CD4-positive, alpha-beta T cell treated with Interleukin-15 for 4 hours (primary cell): ENCODE measurements at places on chromosomes 1 and 21.
A peak's percentile ranks its signal among the peaks of the same experiment; 100 is the strongest.

GRCh38 chr1:234901491-234902049 lies 227.1 kb downstream of the TOMM20 start:
- DNase-seq: no peak

GRCh38 chr1:37761416-37762095 lies 3.4 kb downstream of the EPHA10 start:
- DNase-seq: no peak

GRCh38 chr1:234288946-234289345 lies 84.3 kb upstream of the COA6 start:
- DNase-seq: no peak

DNA sequence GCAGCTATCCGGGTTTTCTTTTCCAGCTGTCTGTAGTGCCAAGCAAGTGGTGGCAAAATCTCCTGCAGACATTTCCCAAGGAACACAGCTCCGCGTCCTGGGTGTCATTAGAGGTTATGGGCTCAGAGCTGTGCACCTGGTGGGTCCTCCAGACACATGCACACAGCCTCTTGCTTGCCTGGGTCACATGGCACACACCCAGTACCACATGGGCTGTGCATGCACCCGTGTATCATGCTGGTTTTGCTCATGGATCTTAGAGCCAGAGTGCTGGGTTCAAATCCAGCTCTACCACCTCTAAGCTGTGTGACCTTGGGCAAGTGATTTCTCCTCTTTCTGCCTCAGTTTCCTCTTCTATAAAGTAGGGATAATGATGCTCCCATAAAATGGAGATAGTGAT lies 61.7 kb downstream of the ALPL start:
- DNase-seq: no peak

DNA sequence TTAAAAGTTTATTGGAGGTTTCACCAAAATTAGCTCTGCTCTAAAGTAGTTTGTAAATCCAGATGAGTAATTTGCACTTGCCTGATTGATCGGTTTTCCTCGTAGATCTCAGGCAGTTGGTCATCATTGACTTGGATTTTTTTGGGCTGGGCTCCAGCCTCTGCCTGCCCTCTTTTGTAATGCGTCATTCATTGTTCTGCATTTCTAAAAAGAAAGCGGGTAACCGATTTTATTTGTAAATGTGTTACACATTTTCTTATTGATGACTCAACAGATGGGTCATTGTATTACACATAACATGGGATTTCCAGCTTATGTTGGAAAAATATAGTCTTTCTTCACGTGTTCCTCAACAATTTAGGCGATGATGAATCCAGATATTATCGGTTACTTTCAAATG lies 5.5 kb downstream of the ETS2 start:
- DNase-seq: no peak

DNA sequence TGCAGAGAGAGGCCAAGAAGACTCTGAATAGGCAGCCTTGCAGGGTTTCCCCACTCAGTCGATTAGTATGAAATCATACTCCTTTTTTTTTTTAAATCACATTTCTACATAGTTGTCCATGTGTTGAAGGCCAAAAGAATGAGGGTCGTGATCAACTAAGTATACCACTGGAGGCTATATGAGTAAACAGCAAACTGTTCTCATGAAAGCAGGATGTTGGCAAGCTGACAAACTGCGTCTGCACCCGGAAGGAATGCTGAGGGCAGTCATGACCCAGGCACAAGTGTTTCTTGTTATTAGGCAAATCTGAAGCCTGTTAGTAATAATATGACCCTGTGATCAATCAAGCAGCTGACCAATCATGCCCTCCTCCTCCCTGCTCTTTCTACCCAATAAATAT lies 213.2 kb downstream of the USH2A start:
- no peak for DNase-seq

DNA sequence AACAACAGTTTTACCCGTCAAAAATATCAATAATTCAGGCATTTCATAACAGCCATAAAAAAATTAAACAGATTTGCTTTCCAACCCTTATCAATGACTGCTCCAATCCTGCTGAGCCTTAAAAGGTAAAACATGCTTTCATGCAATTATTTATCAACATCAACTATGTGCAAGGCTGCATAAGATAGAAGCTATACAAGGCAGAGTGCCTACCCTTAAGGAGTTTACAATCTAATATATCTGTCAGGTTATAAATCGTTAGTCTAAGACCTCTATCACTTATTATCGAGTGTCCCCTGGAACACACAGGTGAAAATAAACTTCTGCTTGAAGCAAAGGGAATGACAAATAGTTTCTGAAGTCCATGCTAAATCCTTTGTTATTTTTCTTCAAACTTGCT lies 1.8 kb downstream of the ERRFI1 start:
- no peak for DNase-seq

- DNase-seq: no peak
These were observed 51.3 kb downstream of the LGR6 start for GRCh38 chr1:202244841-202245261.

DNA sequence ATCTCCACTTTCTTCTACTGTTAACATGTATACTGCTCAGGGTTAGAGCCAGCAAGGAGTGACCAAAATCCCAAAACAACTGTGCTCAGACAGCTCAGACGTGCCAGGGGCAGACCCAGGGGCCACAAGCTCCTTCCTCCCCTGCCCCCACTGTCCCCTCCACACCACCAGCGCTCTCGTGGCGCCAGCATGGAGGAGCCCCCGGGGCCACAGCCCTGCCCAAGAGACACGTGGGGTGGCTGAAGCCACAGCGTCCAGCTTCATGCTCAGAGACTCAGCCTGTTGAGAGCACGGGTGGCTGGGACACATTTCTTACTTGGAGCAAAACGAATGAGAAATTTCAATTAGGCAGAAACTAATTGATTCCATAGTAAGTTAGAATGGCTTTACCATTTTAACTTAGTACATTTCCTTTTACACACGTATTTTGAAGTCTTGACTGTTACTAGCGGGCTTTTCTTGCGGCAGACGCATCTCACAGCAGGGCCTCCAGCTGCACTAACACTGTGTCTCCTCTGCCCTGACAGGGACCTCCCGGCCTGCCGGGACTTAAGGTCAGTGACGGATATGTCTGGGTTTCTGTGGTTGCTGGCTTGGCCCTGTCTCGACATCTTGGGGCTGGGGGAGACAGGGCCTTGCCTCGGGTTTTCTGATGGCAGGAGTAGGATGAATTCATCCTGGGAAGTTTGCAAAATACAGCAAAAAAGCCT lies 54.2 kb downstream of the SLC19A1 start:
- no peak for DNase-seq

- peak; percentile 20 for DNase-seq
These were observed 115.9 kb upstream of the IVNS1ABP start for GRCh38 chr1:185432948-185433347.

DNA sequence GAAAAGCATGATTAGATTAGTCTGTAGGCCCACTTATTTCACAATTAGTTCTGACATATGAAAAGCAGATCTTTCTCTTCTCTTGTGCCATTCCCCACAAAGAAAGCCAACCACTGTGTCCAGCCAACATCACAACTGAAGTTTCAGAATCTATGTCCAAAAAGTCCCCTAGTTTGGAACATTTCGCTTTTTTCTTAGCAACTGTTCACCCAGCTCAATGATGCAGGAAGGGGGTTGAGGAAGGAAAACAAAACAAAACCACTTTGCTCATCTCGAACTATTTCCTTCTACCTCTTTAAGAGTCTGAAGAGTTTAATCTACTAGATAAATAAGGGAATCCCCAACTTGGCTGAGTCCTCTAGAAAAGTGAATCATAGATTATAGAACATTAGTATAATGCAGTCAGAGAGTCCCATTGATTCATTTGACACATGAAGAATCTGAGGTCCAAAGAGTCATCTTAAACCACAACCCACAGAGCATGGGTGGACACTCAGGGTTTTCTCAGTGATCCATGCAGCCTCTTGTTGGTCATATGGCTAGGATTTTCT lies 159.3 kb upstream of the SGIP1 start:
- peak; percentile 68 for DNase-seq

- DNase-seq: no peak
These were observed 117.4 kb downstream of the IER5 start for GRCh38 chr1:181205901-181206300.

DNA sequence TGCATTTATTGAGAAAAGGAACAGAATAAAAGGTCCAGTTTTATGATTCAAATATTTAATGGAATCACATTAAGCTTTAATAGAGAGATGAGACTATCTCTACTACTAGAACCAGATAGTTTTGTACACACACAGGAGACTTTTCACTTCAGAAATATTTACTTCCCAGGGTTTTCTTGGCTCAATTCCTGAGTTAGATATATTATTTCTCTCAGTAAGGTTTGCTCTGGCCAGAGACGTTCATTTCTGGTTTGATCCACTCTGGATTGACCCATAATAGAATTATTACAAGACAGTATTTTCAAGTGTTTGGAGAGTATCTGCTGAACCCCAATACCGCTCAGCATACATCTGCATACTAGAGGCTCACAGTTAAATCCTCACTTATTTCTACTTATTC lies 1.3 kb upstream of the RCOR3 start:
- DNase-seq: no peak

- no peak for DNase-seq
These were observed 412.3 kb upstream of the ESRRG start for GRCh38 chr1:217135569-217135915.

- DNase-seq: no peak
These were observed 176.8 kb upstream of the USP25 start for GRCh38 chr21:15552914-15553494.

- peak; percentile 27 for DNase-seq
These were observed 14.8 kb upstream of the NCMAP start for GRCh38 chr1:24540906-24541710.

DNA sequence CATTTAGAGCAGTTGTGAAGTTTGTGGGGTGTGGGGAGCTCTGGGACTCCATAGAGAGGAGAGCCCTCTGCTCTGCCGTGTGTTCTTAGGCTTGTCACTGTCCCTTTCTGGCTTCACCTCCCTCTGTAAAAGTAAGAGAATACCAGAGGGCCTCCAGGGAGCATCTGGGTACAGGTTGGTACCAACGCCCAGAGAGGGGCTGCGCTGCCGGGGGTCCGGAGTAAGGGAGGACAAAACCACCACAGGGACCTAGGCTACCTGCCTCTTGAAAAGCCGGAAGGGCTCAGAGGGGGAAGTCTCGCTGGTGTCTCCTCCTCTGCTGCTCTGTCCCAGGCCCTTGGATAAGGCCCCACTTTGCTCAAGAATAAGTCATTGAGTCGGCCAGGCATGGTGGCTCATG lies 3.1 kb upstream of the TINAGL1 start:
- no peak for DNase-seq

DNA sequence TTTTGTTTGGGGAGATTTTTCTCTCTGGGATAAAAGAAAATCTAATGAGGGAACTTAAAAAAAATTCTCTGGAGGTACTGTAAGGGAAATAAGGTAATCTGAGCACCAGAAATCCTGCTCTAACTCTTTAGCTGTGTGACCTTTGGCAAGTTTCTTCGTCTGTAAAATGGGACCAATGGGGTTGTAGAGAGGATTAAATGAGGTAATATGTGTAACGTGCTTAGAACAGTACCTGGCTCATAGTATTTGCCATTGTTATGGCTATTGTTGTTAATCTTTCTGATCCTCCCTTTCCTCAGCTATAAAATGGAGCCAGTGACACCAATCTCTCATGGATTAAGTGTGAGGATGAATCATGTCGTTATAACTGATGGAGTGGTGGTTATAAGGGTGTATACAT lies 845 bp upstream of the KLHDC8A start:
- no peak for DNase-seq

- no peak for DNase-seq
These were observed 134.9 kb downstream of the VAV3 start for GRCh38 chr1:107830075-107830474.

DNA sequence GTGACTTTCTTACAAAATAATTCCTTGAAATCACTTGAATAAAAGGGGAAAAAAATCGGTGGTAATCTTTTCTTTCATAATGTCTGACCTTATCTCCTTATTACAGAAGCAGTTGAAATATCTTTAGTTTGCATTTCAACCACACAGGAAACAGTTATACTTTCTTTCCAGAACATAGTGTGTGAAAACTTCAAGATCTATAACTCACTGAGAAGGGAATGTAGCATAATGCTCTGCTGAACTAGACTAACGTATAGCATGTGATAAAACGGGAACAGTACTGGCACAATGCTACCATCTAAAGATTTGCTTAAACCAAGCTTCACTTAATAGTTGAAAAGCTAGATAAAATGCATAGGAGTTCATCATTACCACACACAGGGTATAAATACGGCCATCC lies 45.0 kb downstream of the VAV3 start:
- DNase-seq: no peak

DNA sequence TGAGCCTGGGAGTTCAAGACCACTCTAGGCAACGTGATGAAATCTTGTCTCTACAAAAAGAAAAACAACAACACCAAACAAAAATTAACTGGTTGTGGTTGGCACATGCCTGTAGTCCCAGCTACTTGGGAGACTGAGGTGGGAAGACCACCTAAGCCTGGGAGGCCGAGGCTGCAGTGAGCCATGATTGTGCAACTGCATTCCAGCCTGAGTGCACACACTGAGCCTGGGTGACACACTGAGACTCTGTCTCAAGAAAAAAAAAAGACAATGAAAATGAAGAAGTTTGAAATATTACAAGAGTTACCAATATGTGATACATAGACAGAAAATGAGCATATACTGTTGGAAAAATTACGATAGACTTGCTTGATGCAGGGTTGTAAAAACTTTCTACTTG lies 31.9 kb downstream of the PDC start:
- DNase-seq: no peak

GRCh38 chr1:5621692-5622091 lies 370.5 kb downstream of the NPHP4 start:
- DNase-seq: no peak

DNA sequence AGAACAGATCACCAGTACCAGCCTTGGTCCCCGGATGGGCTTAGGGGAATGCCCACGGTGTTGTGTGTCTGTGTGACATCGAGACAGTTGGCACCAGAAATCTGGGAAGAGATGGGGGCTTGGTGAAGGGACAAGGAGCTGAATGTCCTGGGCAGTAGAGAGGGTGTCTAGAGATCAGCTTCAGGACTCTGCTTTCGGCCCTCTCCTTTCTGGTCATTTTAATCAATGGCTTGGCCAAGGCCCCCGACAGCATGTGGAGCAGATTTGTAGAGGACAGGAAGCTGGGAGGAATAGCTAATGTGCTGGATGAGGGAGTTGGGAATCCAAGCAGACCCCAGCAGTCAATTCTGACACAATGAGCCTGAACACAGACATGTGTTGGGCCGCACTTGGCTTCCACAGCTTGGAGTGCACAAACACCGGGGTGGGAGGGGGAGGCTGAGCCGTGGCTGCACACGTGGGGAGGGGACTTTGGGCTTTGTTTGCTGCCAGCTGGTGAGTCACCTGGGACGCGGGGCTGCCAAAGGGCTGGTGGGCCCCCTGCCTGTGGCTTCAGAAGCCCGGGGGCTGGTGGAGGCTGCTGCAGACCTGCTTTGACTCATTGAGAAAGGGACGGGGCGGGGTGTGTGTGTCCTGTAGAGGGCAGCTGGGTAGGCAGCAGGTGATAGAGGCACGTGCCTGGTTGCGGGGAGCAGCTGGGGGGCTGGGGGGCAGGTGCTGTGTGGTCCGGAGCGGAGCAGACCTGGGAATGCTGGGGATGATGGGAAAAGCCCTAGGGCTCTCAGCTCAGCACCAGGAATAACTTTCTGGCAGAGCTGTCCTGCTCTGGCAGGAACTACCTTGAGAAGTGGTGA lies 20.9 kb downstream of the SLC1A7 start:
- no peak for DNase-seq
